Esophagus muscularis mucosa (tissue), 4 donors: ENCODE measurements at places on chromosomes 4 and X. TPM values are rescaled to one million over a fixed set of nuclear protein-coding genes. Genes with fewer than 3 reads are reported as not detected.

The UGT2A1 gene
- not detected for total RNA-seq

The SSX4 gene
- not detected for total RNA-seq

The FGF5 gene
- 1.2 TPM for total RNA-seq

The CT83 gene
- total RNA-seq, result not detected

DNA sequence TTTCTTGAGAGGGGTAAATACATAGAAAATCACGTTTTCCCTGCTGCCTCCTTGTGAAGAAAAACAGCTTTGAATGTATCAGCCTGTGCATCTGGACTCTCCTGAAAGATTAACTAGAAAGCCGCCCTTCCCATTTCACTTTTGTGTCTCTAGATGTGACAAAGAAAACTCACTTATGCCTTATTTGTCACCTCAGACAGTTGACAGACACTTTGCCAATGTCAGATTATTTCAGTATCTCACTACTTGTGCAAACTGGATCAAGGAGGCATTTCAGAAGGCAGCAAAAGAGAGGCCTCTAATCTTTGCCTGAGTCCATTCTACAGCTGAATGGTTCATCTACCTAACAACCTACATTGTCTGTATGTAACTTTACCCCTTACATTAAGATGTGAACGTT, 754.9 kb downstream of the RPA4 start:
- no peak for DNase-seq

DNA sequence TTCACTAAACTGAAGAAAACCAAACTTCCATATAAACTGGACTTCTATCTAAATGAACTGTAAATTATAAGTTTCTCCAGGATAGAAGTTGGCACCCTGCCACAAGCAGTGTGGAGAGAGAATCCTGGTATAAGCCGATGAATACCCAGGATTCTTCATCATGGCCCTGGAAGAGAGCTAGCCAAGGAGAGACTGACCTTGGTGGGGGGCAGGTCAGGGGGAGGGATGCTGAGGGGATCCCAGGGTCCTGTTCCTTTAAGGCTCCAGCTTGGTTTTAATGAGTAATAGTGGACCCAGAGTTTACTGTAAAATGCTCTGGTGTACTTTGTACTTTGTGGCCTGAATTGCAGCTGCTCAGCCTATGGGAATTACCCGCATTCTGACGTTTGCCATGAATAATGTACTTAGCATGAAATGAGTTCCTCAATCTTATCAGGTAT, 16.9 kb downstream of the RASSF6 start:
- DNase-seq, result no peak

DNA sequence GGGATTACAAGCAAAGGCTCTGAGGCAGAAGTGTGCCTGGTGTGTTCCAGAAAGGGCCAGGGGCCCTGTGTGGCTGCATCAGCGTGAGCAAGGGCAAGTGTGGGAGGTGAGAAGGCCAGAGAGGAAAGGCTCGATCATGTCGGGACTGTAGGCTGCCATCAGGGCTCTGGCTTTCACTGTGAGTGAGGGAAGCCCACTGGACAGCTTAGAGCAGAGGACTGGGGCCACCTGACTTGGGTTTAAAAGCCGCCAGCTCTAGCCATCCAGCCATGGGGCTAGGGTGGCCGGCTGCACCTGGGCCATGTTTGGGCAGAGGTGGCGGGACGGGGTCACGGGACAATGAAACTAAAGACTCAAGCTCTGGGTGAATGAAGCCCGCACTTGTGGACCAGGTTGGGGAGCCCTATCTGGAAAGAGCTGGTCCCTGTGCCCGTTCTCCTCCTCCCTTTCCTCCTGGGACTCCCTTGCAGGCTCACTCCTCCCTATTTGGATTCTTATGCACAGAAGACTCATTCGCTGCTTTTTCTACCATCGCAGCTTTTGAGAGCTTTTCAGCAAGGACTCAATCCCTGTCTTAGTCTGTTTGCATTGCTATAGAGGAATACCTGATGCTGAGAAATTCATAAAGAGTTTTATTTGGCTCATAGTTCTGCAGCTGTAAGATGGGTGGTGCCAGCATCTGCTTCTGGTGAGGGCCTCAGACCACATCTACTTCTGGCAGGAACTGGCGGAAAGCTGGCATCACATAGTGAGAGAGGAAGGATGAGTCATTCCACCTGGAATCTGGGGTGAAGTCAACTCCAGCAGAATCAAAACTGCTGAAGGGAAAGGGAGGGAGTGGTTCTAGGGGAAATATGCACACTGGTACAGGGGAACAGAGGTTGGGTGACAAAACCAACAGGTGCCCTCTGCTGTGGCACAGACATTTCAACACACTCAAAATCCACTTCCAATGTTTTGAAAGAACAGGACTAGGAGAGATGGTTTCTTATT, 15.3 kb downstream of the CTAG1B start:
- no peak for DNase-seq

- DNase-seq, result no peak
Measured at GRCh38 chr4:39770471-39770870, 72.5 kb downstream of the UBE2K start.

GRCh38 chr4:154164931-154165839, 326.4 kb downstream of the DCHS2 start:
- DNase-seq, result peak; percentile 82

- no peak for DNase-seq
Measured at GRCh38 chr4:6857009-6857882, 52.4 kb upstream of the TBC1D14 start.

- no peak for DNase-seq
Measured at GRCh38 chr4:75036046-75036830, 103.3 kb downstream of the PARM1 start.

- DNase-seq, result no peak
Measured at GRCh38 chrX:100606753-100607152, 22.0 kb downstream of the TNMD start.

- DNase-seq, result no peak
Measured at GRCh38 chr4:158094413-158095134, 78.3 kb downstream of the GASK1B start.

GRCh38 chrX:47093248-47093647, 15.0 kb downstream of the RGN start:
- no peak for DNase-seq

DNA sequence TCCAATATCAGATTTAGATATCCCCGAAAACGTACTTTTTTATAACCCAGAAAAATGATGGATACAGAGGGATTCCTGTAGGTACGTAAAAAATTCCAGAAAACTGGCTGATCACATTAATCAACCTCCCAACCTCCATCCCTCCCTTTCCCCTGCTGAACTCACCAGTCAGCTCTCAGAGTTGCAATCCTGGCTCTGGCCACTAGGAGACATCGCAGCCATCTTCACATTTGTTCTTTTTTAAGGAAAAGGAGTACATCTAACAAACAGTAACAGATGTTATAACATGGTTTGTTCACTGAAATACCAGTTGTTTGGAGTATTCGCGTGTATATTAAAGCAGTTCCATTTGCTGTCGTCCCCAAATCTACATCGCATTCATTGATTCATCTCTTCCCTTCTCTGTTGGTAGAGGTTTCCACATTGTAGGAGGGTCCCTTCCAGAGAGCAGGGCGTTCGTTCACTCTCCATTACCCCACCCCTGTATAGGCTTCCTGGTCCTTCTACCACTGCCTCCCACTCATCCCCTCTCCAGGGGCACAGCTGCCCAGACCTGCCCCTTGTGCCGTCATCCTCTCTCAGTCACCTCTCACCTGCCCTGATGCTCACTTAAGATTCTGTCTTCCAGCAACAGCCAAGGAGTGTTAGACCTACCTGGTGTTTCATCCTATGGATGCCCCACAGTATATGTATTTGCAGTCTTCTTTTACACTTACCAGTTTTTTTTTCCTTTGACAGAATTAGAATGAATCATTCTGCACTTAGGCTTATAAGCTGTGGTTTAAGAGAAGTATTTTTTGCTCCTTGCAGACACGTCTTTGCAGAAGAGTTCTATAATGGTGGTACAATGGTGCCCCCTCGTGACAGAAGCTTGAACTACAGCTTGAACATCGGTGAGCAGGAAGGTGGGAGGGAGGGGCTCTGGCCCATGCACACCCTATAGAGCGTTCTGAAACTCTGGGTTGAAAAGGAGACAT, 36.8 kb upstream of the RAB40AL start:
- DNase-seq, result no peak

DNA sequence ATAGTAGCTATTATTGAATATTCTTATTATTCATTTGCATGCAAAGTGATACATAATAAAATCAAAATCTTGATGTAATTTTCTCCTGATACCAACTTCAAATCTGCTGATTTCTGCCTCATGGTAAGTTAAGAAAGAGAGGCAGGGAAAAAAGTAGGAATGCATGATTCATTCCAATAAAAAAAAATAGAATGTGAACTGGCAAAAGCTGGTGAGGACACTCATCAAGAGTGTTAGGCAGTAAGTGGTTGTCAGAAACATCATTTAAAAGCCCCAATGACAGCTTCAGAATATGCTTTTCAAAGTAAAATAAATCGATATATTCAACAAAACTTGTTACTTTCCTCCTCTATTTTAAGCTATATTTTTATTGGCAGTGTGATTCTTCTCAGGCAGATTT, 979.1 kb downstream of the TECRL start:
- no peak for DNase-seq

DNA sequence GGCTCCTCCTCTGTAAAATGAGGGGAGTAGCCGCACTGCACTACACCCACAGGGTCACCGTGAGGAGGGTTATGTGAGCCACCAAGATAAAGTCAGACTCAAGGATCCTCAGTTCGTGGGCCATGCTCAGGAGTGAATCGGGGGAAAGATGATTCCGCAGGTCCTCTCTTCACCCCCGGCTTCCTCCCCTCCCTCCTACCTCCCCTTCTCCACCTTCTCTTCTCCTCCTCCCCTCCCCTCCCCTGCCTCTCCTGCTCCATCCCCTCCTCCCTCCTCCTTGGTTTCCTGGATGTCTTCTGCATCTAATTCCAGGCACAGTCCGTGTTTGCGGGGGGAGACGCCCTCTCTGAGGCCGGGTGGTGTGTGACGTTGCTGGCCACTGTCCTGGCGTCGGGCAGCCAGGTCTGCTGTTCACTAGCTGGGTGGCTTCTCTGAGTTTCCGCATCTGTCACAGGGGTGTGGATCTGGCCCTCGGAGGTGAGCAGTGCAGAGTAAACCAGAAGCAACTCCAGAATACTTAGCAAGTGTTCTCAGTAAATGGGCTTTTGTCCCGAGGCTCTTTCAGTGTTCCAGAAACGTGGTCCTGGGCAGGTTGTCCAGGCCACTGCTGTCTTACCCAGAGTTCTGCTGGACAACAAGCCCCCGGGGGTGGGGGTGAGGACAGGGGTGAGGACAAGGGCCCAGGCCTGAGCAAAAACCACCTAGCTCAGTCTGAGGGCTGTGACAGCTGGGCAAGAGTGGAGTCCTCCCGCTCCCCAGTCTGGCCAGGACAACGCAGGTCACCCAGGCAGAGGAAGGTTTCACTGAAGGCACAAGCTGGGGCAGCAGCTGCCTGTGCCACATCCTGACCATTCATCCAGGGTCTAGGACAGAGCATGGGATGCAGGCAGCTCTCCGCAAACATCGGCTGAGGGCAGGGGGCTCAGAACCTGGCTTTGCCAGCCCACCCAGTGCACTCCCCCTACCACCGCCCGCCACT, 92.4 kb downstream of the PPP2R2C start:
- no peak for DNase-seq

GRCh38 chr4:56641494-56642051, 39.5 kb downstream of the HOPX start:
- DNase-seq, result no peak

DNA sequence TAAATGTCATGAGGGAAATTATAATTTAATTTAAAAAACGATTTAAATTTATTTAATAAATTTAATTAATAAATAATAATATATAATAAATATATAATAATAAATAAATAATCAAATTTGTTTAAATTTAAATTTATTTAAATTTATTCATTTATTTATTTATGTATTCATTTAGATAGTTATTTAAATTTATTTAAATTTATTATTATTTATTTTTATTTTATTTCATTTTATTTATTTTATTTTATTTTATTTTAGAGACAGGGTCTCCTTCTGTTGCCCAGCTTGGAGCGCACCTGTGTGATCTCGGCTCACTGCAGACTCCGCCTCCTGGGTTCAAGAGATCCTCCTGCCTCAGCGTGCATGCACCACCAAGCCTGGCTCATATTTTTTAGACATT, 18.4 kb upstream of the PPP2R3B start:
- DNase-seq, result no peak

DNA sequence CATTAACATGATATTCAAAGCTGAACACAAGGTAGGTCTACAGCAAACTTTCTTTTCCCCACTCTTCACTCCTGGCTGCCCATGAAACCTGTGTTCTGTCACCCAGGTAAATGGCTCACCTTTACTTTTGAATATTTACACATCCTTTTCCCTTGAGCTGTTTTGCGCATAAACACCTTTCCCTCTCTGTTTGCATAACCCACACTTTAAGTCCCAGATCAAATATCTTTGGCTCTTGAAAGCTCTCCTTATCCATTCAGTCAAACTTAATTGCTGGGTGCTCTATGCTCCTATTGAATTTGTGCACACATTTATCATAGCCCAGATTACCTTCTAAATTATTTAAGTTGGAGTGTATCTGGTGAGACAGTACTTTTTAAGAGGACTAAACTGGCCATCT, 51.7 kb upstream of the ATP8A1 start:
- no peak for DNase-seq

GRCh38 chrX:18440835-18441234, 15.4 kb downstream of the CDKL5 start:
- DNase-seq, result no peak

GRCh38 chr4:960636-961350, 12.6 kb downstream of the DGKQ start:
- DNase-seq, result no peak

GRCh38 chrX:122245175-122245574, 938.9 kb upstream of the GRIA3 start:
- DNase-seq, result no peak

GRCh38 chr4:7357323-7357722, 77.4 kb downstream of the PSAPL1 start:
- no peak for DNase-seq

DNA sequence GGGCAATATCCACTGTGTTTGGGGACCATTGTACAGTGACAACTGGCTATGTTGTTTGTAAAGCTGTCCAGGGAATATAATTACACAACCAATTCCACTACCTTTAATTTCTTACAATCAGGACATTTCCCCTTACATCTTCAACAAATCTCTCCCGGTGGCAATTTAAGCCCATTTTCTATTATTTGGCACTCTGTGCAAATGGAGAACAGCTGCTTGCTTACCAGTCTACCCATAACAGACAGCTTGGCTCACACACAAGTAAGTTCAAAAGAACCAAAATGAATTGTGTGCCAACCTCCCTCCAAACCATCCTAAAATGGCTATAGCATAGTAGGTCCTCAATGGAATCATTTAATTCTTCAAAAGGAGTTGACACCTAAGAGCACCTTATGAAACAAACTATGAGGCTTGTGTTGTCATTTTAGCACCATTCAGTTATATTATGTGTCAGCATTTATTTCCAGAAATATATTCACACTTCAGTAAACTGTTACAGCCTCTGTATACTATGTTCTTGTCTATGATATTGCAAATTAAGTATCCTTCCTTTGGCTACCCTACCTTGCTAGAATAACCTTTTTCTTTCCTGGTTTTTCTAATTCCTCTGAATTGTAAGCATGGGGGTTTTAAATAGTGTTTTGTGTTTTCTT, 18.4 kb downstream of the GABRA4 start:
- no peak for DNase-seq

DNA sequence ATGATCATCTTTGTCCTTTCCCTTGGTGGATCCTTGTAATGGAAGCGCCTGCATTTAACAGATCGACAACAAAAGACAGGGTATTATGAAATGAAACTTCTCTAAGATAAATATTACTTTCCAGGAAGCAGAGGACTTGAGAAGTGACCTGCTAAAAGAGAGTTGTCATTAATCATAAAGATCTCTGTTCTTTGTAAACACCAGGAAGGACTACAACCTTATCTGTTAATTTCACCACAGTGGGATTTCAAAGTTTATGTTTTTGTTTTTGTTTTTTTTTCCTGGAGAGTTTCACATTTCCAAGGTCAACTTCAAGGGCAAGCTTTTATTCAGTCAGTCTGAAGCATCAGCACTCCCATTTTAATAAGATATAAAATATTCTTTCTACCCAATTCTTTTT, 170.9 kb downstream of the RCHY1 start:
- no peak for DNase-seq
